ENCODE measurements at places on chromosomes 5 and 9. TPM values are rescaled to one million over a fixed set of nuclear protein-coding genes. Genes with fewer than 3 reads are reported as not detected.
A peak's percentile ranks its signal among the peaks of the same experiment; 100 is the strongest.

The NUTM2F gene
- 0.09 TPM for total RNA-seq

The STK32A gene
- total RNA-seq = 0.61 TPM

- no peaks in the 10 kb centered on the region for H3K4me1 ChIP-seq
- H3K27ac ChIP-seq = no peak overlapping the region
- H3K27me3 ChIP-seq = no peaks in the 10 kb centered on the region
- no peak for DNase-seq
- H3K36me3 ChIP-seq = peaks cover 17% of the 10 kb centered on the region
These were observed 215.3 kb downstream of the PRELID2 start for GRCh38 chr5:145619806-145620310.

DNA sequence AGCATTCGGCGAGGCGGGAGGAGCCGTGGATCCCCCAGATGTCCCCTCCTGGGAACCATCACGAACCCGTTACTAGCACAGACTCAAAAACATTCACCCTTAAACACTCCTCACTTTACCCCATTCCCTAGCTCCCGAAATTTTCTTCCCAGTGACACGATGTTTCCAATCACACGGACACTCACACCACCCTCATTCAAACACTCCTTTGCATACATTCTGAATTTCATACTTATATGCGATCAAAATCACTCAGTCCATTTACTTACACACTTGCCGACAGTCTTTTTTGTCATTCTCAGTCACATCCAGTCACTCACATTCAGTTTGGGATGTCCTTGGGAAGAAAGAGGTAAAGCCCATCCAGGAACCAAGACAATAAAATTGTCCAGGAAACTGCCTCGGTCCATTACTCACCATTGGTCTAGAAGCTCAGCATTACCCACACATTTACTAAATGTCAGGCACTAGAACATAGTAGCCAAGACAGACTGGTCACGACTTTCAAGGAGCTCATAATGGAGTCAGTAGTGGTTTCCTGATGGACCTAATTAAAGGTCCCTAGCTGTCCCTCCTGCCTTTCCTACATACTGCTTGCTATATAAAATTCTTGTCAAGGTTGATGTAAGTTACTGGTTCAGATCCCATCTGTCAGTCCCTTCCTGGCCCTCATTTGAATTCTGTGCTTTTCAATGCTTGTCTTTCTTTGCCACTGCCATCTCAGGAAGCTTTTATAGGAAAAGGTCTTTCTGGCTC lies 574 bp downstream of the SLC35A4 start:
- H3K36me3 ChIP-seq = peaks cover 3% of the 10 kb centered on the region
- peak overlapping the region; percentile 98 for H3K4me3 ChIP-seq
- DNase-seq = no peak
- peak overlapping the region; percentile 97 for H3K27ac ChIP-seq
- no peaks in the 10 kb centered on the region for H3K27me3 ChIP-seq
- peaks cover 33% of the 10 kb centered on the region for H3K4me1 ChIP-seq

GRCh38 chr9:68974901-68975300 lies 39.0 kb downstream of the PRKACG start:
- H3K27ac ChIP-seq = no peak overlapping the region
- no peak overlapping the region for H3K4me3 ChIP-seq
- H3K4me1 ChIP-seq = peaks cover 4% of the 10 kb centered on the region
- no peak for DNase-seq
- peaks cover 2% of the 10 kb centered on the region for H3K27me3 ChIP-seq

DNA sequence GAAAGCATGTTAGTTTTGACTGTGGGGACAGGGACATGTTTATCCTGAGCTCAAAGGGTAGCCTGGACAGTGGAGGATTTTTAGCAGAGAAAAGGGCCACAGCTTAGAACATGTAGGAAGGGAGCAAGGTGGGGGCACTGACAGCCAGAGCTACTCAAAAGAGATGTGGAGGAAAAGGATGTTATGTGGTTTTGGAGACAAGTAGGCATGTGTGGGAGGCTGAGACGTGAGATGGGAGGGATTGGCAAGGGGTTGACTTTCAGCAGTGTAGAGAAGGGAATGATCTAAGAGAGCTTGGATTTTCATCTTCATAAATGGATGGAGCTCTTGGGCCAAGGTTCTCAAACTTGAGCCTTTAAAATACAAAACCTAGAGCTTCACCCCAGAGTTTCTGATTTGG lies 24.0 kb downstream of the SYK start:
- H3K27ac ChIP-seq = no peak overlapping the region
- DNase-seq = no peak
- peaks cover 4% of the 10 kb centered on the region for H3K36me3 ChIP-seq
- no peak overlapping the region for H3K4me3 ChIP-seq
- no peaks in the 10 kb centered on the region for H3K4me1 ChIP-seq

DNA sequence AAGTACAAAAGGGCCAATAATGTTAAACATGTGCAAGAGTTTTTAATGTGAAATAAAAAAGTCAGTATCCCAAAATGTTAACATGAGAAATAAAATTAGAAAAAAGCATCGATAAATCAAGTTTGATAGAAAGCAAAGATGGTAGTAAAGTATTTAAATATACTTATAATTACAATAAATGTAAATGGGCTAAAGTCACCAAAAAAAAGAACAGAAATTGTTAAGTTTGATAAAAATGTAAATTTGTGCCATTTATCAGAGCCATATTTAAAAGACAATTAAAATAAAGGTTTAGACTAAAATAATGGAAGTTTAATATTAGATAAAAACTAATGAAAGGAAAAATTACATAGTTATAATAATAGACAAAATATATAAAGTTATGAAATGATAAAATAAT lies 500.5 kb downstream of the TMEM232 start:
- H3K4me1 ChIP-seq = no peaks in the 10 kb centered on the region
- H3K27ac ChIP-seq = no peak overlapping the region
- no peaks in the 10 kb centered on the region for H3K27me3 ChIP-seq
- H3K4me3 ChIP-seq = no peak overlapping the region

DNA sequence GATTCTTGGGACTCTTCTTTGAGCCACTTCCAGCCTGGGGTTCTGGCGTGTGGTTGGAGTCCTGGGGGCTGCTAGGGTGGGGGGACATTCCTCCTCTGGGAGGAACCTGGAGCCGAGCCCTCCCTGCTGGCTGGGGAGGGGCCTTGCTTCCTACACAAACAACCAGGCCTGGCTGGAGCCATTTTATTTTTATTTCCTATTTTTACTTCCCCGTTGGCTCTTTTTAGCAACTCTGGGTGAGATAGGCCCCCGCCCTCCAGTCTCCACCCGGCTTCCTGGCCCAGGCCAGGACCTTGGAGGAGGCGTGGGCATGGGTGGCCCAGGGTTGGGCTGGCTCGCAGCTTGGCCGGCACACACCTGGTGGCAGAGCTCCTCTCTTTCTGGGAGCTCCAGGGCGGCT lies 15.1 kb downstream of the RXRA start:
- H3K36me3 ChIP-seq = no peaks in the 10 kb centered on the region
- DNase-seq = no peak
- H3K27me3 ChIP-seq = no peaks in the 10 kb centered on the region
- no peak overlapping the region for H3K27ac ChIP-seq
- peaks cover 18% of the 10 kb centered on the region for H3K4me1 ChIP-seq

GRCh38 chr9:133443982-133444381 lies 15.8 kb upstream of the CACFD1 start:
- H3K4me3 ChIP-seq = no peak overlapping the region
- H3K36me3 ChIP-seq = no peaks in the 10 kb centered on the region
- no peak overlapping the region for H3K27ac ChIP-seq
- H3K4me1 ChIP-seq = no peaks in the 10 kb centered on the region
- H3K27me3 ChIP-seq = peaks cover 3% of the 10 kb centered on the region
